ENCODE measurements at places on chromosomes 2 and 18. TPM values are rescaled to one million over a fixed set of nuclear protein-coding genes. Genes with fewer than 3 reads are reported as not detected.

GRCh38 chr2:239253701-239254436, 147.0 kb downstream of the HDAC4 start:
- DNase-seq = no peak

DNA sequence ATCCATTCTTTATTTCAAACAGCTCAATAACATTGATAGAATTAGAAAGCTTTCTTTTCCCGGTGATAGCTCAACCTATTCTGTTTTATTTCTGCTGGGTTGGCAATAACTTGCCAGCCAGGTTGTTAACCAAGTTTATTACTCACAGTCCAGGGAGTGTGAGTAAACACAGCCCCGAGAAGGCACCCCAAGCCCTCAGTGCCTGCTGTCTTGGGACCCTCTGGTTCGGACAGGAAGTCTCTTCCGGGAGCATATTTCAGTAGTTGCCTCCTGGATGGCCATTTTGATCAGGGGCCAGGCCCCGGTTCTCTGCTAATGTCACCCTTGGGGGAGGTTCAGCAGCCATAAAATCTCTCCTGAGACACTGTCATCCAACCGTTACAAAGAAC, 176.8 kb downstream of the INO80D start:
- DNase-seq = no peak

GRCh38 chr2:126050991-126051736, 604.8 kb upstream of the GYPC start:
- DNase-seq = no peak

DNA sequence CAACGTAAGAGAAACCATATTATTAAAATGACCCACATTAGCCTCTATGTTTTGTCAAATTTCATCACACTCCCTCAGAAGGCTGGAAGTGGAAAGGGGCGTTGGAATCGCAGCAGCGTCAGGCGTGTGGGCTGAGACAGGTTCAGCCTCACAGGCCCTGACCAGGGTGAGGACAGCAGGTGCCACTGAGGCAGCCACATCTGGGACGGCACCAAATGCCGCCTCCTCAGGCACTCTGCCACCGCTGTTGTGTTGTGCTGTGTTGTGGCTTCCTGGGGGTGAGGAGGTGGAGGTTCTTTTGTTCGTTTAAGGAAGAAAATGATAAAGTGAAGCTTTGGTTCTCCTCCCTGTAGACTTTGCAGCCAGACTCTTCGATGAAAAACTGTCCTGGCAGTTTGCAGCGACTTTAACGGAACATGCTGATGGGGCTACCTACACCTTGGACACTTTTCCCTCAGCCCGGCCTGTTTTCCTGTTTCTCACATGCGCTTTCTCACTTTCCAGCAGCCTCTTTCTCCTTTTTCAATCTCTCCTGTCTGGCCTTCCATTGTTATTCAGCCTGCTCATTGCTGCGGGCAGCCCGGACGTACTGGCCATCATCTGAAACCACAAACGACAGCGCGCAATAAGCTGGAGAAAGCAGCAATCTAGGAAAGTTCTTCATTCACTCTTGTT, 44.9 kb upstream of the SALL3 start:
- no peak for DNase-seq

DNA sequence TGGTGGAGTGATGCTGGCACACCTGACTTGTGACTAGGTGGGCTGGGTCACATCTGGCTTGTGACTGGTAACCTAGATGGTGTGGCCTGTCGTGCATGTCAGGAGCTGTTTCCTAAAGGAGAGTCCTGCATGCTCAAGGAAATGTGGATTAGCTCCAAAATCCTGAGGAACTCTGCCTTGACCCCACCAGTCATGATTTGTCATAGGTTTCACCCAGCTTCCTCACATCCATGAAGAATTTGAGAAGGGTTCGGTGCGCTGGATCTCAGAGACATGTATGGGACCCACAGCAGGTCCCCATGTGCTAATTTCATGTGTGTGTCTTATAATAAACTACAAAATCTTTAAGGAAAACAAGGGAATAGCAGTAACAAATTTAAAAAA, 107.2 kb downstream of the COL6A3 start:
- DNase-seq = peak; percentile 71

PRSS56 gene
- not detected for total RNA-seq

ALKAL2 gene
- not detected for total RNA-seq

PIGN gene
- 17.9 TPM for total RNA-seq

GRCh38 chr2:163558251-163559021, 177.4 kb downstream of the FIGN start:
- DNase-seq = no peak

ST8SIA5 gene
- not detected for total RNA-seq

PSMA8 gene
- total RNA-seq = not detected

Data from IMR-90 (cell line).